ENCODE measurements at places on chromosomes 7 and 10. TPM values are rescaled to one million over a fixed set of nuclear protein-coding genes. Genes with fewer than 3 reads are reported as not detected.

Gene PDE1C
- total RNA-seq: 21.1 TPM

Gene SH2D4B
- total RNA-seq: 1.2 TPM

Gene CYP2C19
- total RNA-seq: 0.25 TPM

Gene GSAP
- total RNA-seq: 6.4 TPM

Gene ANXA11
- total RNA-seq: 3.2 TPM

Gene PON1
- not detected for total RNA-seq

Gene WDR86
- 51.1 TPM for total RNA-seq

Gene CCNY
- total RNA-seq: 28.3 TPM

Gene SPDYE6
- not detected for total RNA-seq

Gene SEMA3D
- 2.0 TPM for total RNA-seq

Gene URGCP
- 29.0 TPM for total RNA-seq

Gene PDZD7
- 3.2 TPM for total RNA-seq

Gene WNT16
- total RNA-seq: 0.74 TPM

Gene CRPPA
- 4.4 TPM for total RNA-seq

Gene GPR85
- 131 TPM for total RNA-seq

Gene TMEM139
- total RNA-seq: not detected

Gene PDCD11
- 24.8 TPM for total RNA-seq

Gene PDSS1
- total RNA-seq: 8.9 TPM

Gene OR2A42
- total RNA-seq: not detected

Gene TMEM130
- 8.9 TPM for total RNA-seq

Gene WDFY4
- total RNA-seq: 0.49 TPM

Gene MAGI2
- 99.1 TPM for total RNA-seq

Gene C7orf25
- 4.4 TPM for total RNA-seq

Gene TRPV5
- not detected for total RNA-seq

Gene NUTM2B
- 0.74 TPM for total RNA-seq

Gene SAMD9L
- 3.0 TPM for total RNA-seq

Gene CADPS2
- total RNA-seq: 3.2 TPM

Gene PSD
- total RNA-seq: 99.6 TPM

Gene TMEM176A
- 0.49 TPM for total RNA-seq

Gene NANOS1
- 5.2 TPM for total RNA-seq

Gene OIT3
- total RNA-seq: 0.25 TPM

Gene NET1
- 16.5 TPM for total RNA-seq

Gene GDF2
- not detected for total RNA-seq

Gene TAS2R41
- total RNA-seq: not detected

Gene FAM25C
- total RNA-seq: not detected

Gene OR9A2
- total RNA-seq: 0.49 TPM

Gene GRM8
- total RNA-seq: 2.2 TPM

Gene PILRA
- total RNA-seq: 1.2 TPM

Data from temporal lobe (tissue), 4 donors.